ACHN (cell line): ENCODE measurements at places on chromosomes 12 and 14.

DNA sequence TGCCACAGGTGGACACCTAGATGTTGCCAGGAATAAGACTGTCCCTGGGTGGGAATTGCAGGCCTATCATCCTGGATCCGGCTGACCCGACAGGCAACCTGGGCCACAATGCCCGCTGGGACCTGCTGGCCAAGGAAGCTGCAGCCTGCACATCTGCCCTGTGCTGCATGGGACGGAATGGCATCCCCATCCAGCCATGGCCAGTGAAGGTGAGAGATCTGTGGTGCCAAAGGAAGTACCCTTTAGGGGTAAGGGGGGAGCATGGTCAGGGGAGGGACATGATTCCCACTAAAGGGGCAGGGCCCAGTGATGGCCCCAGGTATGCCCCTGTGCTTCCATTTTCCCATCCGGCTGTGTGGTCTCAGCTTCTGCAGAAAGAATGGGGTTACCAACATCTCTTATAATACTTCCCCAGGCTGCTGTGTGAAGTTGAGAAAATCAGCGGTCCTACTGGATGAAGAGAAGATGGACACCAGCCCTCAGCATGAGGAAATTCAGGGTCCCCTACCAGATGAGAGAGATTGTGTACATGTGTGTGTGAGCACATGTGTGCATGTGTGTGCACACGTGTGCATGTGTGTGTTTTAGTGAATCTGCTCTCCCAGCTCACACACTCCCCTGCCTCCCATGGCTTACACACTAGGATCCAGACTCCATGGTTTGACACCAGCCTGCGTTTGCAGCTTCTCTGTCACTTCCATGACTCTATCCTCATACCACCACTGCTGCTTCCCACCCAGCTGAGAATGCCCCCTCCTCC lies 8.6 kb upstream of the OAS2 start:
- DNase-seq, result no peak

- DNase-seq, result no peak
Measured at GRCh38 chr12:129064209-129064855, 211.1 kb downstream of the GLT1D1 start.

GRCh38 chr12:65074932-65075331 lies 46.2 kb downstream of the WIF1 start:
- no peak for DNase-seq

DNA sequence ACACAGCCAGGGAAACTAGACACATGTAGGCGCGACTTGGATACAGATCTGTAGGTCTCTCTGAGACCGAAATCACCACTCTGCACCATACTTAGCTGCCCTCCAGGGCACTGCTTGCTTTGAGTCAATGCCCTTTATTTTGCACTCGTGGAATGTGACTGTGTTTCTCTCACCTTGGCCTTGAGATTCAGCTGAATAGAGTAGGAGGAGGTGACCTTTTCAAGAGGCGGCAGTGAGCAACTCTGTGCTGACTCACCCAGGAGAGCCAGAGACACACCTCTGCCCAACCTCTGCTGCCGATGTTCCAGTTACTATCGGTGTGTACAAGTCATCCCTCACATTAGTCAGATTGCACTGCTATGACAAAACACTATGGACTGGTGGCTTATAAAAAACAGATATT lies 583.4 kb downstream of the VRK1 start:
- DNase-seq, result no peak
